ENCODE measurements at places on chromosomes 5 and 9.

DNA sequence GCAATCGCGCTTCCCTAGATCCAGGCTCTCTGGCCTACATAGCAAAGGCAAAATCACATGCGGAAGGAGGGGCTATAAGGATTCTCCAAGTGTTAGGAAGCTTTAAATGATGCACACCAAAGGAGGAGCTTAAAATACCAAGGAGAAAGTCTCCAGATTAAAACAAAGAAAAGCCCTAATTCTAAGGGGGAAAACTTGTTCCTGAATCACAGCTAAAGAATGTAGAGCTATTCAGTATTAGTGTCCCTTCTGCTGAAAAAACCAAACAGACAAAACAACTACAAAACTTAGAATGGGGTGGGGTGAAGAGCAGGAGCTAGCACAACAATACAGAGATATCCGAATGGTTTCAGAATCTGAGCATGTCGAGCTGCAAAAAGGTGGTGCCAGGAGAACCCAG lies 213.7 kb downstream of the DCP2 start:
- no peak for DNase-seq

DNA sequence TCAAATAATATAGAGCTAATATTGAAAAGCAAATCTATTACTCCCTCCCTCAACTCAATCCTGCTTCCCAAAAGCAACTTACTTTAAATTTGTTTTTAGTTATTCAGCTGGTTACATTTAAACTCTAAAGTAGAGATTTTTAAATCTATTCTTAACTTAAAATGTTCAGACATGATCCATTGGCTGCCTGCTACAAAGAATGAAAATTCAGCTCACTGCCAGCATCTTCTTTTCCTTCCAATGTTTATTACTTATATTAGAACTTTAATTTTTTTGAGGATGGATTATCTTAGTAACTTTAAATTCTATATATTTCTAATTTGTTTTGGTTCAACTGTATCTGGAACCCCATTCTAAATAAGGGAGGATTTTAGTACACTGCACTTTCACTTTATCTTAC lies 163.2 kb downstream of the TMEM167A start:
- DNase-seq, result no peak

DNA sequence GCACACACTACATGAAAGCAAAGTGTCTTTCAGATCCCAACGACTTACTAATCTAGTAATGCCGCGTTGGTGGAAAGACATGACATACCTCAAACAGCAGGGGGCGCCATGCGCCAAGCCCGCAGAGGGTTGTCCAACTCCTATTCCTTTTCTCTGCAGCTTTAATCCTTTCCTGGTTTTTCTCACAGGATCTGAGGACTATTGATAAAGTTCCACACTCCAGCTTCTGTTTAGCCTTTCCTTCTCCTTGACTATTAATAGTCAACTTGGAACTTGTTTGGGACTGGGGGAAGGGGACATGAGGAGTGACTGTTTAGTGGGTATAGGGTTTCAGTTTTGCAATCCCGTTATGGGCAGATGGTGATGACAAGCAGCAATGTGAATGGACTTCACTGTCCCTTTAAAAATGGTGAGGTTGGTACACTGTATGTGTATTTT lies 62.9 kb downstream of the OTULIN start:
- peak; percentile 90 for DNase-seq

- DNase-seq, result no peak
Measured at GRCh38 chr5:98679963-98680362, 93.5 kb upstream of the RGMB start.

All from hematopoietic multipotent progenitor cell treated with erythropoietin and hydrocortisone succinate and interleukin-3 and kit ligand, for 6 days (in vitro differentiated cells).